HCT116 (cell line): ENCODE measurements at places on chromosomes 1 and 21. TPM values are rescaled to one million over a fixed set of nuclear protein-coding genes. Genes with fewer than 3 reads are reported as not detected.

Gene ETS2
- 32.9 TPM for total RNA-seq

Gene AKT3
- 0.49 TPM for total RNA-seq

Gene OLIG2
- total RNA-seq: not detected

Gene SRGAP2B
- 31.2 TPM for total RNA-seq

Gene MYOC
- not detected for total RNA-seq

Gene TAL1
- total RNA-seq: 0.05 TPM

Gene FCRL6
- not detected for total RNA-seq

Gene FAM163A
- not detected for total RNA-seq

Gene TMEM200B
- total RNA-seq: 11.3 TPM

Gene GCSAML
- total RNA-seq: not detected

Gene LCE1F
- total RNA-seq: not detected

Gene S100A3
- 4.2 TPM for total RNA-seq

Gene PLOD1
- 175 TPM for total RNA-seq

Gene OR14K1
- total RNA-seq: not detected

Gene KLHL17
- 100.0 TPM for total RNA-seq

Gene CPTP
- total RNA-seq: 16.3 TPM

Gene CELSR2
- 17.1 TPM for total RNA-seq

Gene YBEY
- total RNA-seq: 31.5 TPM

Gene NECTIN4
- total RNA-seq: 3.3 TPM

Gene C1orf216
- total RNA-seq: 13.9 TPM

Gene PSMD4
- 225 TPM for total RNA-seq

Gene RBM8A
- total RNA-seq: 195 TPM

Gene AIM2
- not detected for total RNA-seq
